RWPE1 (cell line): ENCODE measurements at places on chromosomes 5 and 9.
A peak's percentile ranks its signal among the peaks of the same experiment; 100 is the strongest.

- DNase-seq = no peak
Observed at GRCh38 chr9:26346942-26347477, 545.6 kb downstream of the CAAP1 start.

DNA sequence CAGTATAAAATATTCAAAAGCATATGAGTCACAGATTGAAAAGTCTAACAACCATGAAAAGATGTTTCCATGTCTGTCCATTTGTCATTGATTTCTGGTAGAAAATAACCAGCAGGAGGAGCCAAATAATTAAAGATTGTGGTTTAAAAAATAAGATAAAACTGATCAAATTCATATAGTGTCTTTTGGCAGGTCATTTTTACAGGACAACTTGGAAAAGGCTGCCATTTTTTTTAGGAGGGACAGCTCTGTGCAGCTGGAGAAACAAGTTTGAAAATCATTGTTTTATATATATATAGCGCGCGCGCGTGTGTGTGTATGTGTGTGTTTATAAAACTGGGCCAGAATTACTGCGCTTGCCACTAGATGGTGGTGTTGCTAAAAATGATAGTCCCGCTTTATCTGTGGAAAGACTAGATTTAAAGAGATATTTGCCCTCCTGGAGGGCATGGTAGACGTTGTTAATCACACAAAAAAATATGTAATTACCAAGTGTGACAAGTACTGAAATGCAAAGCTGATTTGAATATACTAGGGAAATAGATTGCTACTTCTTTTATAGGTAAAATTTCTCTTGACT lies 1.3 kb upstream of the TRMO start:
- peak; percentile 81 for DNase-seq

DNA sequence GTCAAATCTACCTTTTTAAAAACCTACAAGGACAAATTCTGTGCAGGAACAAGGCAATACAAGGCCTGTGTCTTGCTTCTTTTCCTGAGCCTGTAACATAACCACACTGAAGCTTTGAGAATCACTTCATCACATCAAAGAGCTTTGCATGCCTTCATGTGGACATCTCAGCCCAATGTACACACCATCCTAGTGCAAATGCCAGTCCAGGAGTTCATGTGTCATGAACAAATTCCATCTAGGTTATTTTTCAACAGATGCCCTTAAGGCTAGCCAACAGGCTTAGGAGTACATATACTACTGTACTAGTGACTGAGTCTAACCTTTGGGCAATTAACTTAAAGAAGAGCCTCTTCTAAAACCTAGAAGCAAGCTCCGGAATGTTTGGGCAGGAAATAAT lies 106.4 kb downstream of the CDH10 start:
- DNase-seq = no peak

- DNase-seq = no peak
Observed at GRCh38 chr5:670396-671270, 22.5 kb downstream of the TPPP start.

- no peak for DNase-seq
Observed at GRCh38 chr5:17222664-17223063, 5.2 kb downstream of the BASP1 start.

GRCh38 chr5:95615164-95615467 lies 4.8 kb upstream of the GPR150 start:
- DNase-seq = no peak

- DNase-seq = no peak
Observed at GRCh38 chr9:96214635-96215034, 87.3 kb downstream of the HSD17B3 start.

GRCh38 chr5:36070687-36071571 lies 4.2 kb upstream of the UGT3A2 start:
- no peak for DNase-seq

DNA sequence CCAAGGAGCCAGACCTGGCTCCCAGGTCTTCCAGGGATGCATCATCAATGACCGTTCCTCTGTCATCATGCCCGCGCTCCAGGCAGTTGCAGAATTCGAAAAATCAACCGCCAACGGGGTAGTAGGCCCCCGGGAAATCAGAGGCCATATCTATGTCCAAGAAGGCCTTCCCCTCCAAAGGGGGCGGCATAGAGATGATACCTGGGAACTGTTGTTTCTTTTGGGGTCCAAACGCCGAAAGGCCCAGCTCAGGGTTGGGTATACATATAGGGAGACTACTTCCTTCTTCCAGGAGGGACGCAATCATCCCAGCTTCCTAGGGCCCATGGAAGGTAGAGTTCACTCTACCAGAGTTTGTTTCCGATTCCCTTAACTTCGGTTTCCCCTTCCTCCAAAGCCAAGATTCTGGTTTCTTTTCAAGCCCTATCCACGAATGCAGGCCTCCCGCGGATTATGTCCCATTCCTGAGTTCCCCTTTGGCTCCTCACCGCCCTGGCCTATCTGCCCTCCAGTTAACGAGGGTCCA lies 754 bp downstream of the DCAF12 start:
- peak; percentile 67 for DNase-seq

GRCh38 chr5:141839015-141839513 lies 39.1 kb downstream of the PCDH1 start:
- DNase-seq = no peak

DNA sequence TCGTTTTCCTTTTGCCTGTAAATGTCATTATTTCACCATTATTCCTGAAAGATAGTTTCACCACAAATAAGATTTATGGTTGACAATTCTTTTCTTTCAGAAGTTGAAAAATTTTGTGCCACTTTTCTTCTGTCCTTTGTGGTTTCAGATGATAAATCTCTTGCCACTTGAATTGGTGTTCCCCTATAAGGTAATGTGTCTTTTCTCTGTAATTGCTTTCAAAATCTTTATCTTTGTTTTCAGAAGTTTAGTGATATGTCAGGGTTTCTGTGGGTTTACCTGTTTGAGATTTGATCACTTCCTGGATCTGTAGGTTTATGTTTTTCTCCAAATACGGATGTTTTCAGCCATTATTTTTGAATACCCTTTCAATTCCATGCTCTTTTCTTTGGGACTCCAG lies 14.6 kb downstream of the RASA1 start:
- DNase-seq = no peak

DNA sequence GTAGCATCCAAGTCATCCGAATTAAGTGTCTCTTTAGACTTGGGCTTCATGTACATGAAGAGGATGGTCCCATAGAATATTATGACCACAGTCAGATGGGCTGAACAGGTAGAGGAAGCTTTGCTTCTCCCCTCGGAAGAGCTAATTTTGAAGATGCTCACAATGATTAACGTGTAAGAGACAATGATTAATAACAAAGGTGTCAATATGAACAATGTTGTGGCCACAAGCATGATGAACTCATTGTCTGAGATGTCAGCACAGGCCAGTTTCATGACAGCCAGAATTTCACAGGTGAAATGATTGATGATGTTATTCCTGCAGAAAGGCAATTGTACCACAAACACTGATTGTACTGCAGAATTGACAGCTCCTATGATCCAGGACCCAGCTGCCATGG lies 626 bp downstream of the OR13C2 start:
- DNase-seq = no peak

DNA sequence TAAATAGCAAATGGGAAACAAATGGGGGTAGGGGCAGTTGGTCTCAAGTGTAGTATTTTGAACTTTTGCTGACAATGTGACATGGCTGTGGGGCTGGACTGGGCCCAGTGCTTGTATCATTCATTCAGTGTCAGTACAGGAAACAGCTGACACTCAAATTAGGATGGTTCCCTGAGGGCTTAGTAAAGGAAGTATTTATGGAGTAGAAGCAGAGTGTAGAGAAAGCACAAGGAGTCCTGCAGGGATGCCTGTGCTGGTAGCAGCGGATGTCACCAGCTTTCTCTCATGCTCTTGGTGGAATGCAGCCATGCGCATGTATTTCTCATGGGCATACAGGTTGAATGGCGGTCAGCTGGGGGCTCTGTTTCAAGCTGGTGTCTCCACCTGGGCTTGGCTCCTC lies 72.9 kb upstream of the SLC44A1 start:
- no peak for DNase-seq

DNA sequence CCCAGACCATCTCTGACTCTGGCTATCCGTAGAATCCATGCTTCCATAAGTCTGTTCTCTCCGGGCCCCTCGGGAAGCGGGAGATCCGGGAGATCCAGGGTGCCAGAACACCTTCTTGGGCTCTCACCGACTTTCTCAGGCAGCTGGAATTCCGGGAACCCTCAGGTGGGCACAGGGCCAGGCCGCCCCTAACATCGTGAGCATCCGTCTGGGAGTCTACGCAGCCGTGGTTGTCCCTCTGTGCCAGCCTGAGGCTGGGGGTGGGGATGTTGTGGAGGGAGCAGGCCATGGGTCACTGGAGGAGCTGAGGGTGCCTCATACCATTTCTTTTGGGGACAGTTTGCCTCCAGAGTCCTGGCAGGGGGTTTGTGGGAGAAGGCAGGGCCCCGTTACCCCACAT lies 92.3 kb upstream of the COL5A1 start:
- DNase-seq = no peak

DNA sequence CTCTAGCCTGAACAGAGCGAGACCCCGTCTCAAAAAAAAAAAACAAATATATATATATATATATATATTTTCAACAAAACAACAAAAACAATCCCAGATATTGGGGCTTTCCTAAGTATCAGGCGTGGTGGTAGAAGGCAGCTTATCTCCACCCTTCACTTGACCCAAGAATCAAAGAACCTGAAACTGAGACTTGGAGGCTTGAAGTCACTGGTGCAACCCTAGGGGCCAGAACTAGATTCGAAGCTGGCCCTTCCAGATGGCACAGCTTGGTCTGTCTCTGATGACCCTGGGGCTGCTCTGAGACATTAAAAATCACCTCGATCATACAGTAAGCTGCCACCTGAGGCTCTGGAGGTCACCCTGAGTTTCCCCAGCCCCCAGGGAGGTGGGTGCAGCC lies 1.3 kb upstream of the KCNMB1 start:
- DNase-seq = no peak

GRCh38 chr5:55711507-55712022 lies 559 bp downstream of the SLC38A9 start:
- DNase-seq = peak; percentile 57

DNA sequence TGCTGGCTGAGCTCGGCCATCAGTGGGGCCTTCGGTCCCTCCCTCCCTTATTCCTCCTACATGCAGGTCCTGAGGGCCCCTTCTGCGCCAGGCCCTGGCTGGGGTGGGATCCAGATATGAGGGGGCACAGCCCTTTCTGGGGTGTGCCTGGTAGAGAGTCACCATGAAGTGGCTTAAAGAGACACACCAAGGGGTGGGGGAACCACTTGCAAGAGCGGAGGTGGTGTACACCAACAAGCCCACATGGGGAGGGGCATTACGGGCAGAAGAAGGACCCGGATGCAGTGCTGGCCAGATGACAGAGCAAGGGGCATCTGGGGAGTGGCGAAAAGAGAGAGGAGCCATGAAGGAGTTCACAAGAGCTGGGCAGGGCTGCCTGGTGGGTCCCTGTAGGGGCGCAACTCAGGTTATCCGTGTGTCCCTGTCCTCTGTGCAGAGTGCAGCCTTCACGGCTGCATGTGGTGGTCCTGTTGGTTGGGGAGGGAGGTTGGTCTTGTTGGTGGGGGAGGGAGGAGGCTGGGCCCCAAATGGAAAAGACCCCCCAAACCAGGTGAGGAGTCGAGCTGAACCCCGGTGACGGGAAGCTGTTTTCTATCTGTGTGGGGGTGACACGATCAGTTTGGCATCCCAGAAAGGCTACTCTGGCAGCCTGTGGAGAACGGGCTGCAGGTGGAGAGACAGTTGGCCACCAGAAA lies 158.1 kb downstream of the DAB2IP start:
- DNase-seq = no peak

DNA sequence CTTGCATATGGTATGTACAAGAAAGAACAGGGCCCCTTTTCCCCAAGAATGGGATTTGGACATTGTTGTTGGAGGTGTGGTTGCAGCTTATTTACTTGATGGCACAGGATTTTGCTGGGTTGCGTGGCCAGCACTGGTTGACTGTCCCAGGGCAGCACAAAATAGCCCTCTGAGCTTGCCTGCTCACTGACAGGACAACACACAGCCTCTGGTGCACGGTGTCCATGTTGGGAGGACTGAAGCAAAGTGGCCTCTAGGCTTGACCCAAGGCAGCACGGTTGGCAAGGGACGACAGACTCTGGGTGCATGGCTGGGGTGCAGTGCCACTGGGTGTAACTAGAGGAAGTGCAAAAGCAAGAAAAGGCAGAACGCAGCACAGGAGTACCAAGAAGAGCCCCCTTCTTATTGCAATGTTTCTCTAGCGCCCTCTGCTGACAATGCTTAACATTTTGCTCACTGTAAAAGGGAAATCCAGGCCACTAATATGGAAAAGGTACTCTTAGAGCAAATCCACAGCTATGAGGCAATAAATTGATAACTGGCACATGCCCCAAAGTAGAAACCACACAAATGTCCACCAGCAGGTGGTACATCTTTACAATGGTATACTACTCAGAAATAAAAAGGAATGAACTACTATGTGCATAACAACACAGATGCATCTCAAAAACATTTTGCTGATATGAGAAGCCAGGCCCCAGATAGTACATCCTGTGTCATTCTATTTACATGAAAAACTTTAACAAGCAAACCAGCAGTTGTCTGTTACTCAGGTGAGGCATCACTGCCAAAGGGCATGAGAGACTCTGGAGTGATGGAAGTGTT lies 47.4 kb upstream of the BARX1 start:
- peak; percentile 48 for DNase-seq

GRCh38 chr5:56529666-56530430 lies 285.5 kb upstream of the MAP3K1 start:
- no peak for DNase-seq

DNA sequence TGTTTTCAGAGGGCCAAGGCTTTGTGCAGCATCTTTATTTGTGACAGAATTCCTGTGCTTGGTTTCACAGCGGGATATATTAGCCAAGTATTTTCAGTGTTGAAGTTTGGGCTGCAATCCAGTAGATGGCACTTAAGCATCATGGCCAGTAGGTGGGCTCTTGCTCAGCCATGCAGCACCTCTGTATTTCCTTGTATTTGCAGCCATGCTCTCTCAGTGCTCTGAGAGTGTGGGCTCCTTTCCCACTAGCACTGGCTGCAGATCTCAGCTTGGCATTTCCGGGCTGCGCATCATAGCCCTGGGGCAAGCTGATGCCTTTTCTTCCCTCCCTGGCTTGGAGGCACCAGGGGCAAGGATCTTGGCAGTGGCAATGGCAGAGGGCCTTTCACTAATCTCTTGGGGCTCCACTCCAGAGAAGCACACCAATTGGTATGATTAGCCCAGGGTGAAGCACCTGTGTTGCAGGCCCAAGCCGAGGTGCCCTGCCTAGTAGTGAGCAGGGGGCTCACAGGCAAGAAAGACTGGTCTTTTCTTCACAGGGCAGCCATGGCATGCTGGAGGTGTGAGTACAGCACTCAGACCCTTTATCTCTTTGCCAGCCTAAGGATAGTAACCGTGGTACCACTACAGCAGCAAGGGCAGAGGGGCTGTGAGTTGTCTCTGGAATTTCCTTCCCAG lies 48.3 kb downstream of the SLCO6A1 start:
- DNase-seq = no peak

GRCh38 chr5:39995990-39996389 lies 571.2 kb upstream of the DAB2 start:
- DNase-seq = peak; percentile 20

- DNase-seq = no peak
Observed at GRCh38 chr9:129392093-129392541, 214.1 kb upstream of the IER5L start.

DNA sequence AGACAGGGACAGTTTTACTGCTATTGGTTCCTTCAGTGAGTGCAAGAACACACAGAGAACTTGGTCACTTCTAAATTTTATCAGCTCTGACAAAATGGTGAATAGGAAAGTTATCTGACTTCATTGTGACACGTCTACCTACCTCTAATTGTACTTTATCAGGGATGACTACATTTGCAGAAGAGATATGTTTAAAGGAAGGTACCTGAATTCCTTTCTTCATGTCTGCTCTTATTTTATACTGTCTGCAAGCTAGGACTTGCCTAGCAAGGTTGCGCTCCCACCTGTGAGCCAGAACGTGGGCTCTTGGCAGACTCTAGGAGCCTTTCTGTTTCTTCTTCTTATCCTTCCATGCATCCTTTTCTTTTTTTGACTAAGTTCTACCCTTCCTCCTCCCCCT lies 1.6 kb downstream of the SLC27A6 start:
- no peak for DNase-seq
